ENCODE measurements at places on chromosomes 13 and 19.

DNA sequence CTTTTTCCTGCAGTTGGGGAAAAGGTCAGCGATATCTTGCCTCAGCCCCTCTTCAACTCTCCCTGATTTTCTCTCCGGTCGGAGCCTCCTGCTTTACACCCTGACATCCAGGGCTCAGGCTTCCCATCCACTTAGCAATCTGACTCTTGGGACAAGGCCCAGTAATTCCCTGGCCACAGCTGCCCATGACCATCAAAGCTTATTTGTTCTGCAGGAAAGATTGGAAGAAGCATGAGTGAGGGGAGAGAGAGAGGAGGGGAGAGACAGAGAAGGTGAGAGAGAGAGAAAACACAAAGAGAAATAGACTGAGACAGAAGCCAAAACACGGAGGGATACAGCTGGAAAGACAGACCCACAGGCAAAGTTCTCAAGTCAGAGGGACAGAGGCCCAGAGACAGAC is 13.7 kb downstream of the SYT3 start:
- DNase-seq = no peak

DNA sequence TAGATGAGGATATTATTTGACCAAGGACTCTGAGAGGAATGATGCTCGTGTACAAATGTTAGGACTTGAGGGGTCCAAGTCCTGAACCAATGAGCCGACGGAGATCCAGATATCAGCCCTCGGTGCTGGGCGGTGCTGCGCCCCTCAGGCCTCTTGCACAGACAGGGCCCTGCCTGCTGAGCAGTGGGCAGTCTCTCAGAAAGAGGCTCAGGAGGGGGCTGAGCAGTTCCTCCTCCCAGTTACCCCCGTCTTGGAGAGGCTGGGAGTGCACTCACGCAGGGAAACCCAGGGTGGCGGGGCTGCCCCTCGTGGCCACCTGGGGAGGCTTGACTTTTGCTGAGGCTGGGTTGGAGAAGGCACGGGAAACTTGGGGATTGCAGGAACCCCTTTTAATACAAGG is 18.4 kb downstream of the TEX29 start:
- no peak for DNase-seq

GRCh38 chr13:77919246-77919920 is 752 bp upstream of the EDNRB start:
- no peak for DNase-seq

DNA sequence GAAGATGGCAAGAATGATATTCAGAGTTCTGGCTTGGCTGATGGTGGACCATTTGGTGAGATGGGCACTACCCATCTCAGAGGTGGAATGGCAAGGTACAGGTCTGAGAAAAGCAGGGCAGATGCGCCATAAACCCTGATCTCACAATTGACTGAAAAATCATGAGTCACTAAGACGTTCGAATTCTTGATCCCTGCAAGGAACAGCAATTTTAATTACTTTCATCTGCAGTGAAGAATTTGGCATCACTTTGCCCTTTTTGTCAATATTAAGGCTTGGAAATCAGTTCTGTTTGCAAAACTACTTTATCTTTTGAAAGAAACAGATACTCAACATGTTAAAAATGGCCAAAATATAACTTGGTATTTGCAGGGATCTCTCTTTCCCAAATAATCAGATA is 38.1 kb downstream of the HTR2A start:
- DNase-seq = no peak

DNA sequence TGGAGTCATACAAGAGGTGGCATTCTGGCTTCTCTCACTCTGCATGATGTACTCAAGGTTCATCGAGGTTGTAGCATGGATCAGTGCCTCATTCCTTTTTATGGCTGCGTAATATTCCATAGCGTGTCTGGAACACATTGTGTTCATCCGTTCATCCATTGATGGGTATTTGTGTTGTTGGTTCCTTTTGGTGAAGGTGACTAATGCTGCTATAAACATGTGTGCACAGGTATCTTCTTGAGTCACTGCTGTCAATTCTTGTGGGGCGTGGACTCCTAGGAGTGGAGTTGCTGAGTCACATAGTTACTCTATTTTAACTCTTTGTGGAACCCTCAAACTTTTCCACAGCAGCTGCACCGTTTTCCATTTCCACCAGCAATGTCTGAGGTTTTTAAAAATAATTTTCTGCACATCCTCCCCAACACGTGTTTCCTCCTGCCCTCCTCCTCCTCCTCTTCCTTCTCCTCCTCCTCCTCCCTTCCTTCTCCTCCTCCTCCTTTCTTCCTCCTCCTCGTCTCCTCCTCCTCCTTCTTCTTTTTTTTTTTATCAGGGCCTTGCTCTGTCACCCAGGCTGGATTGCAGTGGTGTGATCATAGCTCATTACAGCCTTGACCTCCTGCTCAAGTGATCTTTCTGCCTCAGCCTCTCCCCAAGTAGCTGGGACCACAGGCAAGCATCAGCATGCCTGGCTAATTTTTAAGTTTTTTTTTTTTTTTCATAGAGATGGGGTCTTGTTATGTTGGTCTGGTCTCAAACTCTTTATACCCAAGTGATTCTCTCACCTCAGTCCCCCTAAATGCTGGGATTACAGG is 2.0 kb upstream of the TMEM221 start:
- DNase-seq = no peak

DNA sequence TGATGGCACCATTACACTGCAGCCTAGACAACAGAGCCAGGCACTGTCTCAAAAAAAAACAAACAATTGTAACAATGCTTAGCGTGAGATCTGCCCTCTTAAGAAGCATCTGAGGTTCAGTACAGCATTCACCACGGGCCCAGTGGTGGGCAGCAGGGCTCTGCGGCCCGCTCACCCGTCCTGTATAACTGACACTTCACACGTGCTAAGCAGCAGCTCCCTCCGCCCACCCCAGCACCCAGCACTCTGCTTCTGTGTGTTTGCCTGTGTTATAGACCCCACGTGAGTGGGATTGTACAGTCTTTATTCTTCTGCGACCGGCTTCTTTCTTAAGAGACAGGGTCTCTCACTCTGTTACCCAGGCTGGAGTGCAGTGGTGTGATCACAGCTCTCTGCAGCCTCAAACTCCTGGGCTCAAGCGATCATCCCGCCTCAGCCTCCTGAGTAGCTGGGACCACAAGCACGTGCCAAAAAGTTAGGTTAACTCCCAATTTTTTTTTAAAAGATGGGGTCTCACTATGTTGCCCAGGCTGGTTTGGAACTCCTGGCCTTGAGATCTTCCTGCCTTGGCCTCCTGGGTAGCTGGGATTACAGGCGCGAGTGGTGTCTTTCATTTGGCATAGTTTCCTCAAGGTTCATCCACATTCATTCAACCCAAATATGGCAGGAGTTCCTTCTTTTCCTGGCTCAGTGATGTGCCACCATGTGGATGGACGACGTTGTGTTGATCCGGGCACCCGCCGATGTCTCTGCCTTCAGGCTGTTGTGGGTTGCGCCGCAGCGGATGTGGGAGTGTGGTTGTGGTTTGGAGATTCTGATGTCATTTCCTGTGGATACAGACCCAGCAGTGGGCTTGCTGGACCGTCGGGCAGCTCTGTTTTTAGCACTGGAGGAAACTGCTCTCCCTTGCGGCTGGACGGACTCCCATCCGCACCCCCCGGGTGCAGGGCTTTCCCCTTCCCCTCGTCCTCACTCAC is 170.0 kb downstream of the KDM4B start:
- peak; percentile 77 for DNase-seq

GRCh38 chr19:1210227-1210538 is 4.6 kb downstream of the STK11 start:
- DNase-seq = no peak

DNA sequence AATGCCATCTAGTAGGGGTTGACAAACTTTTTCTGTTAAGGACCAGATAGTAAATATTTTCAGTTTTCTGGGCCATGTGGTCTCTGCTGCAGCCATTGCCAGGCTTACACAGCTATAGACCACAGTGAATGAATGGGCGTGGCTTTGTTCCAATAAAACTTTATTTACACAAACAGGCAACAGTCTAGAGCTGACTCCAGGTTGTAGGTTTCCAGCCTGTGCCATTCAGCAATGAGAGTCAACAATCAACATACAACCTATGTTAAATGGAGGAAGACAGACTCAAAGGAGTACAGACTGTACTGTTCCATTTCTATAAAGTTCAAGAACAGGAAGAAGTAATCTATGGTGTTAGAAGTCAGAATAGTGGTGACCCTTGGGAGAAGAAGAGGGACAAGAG is 15.2 kb upstream of the IZUMO2 start:
- DNase-seq = no peak

DNA sequence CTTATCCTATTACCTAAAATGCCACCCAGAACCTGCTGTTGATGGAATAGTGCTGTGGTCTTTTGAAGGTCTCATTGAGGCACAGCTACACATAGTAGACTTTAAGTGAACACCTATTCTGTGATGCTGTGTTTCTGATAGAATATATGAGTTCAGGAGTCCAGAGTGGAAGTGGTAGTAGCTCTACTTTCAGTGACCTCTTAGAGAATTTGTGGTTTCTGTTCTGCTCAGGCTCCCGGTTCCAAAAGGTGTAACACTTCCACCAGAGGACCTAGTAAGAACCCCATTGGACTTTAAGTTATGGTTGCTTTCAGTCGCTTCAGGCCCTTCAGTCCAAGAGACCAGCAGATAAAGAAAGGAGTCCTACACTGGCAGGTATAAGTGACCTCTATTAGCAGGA is 11.4 kb upstream of the MYCBP2 start:
- DNase-seq = no peak

DNA sequence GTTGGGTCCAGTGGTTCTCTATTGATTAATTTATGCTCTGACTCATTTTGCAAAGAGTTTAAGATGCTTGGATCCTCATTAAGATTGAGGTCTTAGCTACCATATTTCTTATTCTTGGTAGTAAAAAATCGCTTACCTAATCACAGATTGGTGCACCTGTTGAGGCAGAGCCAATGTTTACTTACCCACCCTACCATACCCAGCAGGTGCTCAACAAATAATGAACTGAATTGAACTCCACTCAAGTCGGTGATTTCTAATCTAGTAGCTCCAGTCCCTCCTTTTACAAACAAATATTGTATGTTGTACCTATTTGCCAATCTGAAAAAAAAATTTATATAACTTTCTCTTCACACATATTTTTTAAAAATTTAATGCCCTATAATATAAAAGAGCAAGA is 361.0 kb downstream of the FGF14 start:
- DNase-seq = no peak

DNA sequence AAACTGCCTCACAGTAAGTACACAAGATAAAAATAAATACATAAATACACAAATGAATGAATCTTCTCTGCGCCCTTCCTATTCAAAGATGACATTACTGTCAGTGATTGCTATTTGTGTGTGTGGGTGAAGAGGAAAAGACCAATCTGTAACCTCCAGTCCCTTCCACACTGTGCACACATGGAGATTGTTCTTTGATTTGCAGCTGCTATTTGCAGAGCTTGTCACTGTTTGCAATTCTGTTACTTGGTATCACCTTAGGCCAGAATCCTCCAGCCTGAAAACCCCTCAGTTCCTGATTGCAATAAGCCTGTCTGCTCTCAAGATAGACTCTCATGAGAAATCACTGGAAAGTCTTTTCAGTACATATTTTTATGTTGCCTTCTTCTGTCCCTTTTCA is 1314.9 kb downstream of the PCDH9 start:
- no peak for DNase-seq

DNA sequence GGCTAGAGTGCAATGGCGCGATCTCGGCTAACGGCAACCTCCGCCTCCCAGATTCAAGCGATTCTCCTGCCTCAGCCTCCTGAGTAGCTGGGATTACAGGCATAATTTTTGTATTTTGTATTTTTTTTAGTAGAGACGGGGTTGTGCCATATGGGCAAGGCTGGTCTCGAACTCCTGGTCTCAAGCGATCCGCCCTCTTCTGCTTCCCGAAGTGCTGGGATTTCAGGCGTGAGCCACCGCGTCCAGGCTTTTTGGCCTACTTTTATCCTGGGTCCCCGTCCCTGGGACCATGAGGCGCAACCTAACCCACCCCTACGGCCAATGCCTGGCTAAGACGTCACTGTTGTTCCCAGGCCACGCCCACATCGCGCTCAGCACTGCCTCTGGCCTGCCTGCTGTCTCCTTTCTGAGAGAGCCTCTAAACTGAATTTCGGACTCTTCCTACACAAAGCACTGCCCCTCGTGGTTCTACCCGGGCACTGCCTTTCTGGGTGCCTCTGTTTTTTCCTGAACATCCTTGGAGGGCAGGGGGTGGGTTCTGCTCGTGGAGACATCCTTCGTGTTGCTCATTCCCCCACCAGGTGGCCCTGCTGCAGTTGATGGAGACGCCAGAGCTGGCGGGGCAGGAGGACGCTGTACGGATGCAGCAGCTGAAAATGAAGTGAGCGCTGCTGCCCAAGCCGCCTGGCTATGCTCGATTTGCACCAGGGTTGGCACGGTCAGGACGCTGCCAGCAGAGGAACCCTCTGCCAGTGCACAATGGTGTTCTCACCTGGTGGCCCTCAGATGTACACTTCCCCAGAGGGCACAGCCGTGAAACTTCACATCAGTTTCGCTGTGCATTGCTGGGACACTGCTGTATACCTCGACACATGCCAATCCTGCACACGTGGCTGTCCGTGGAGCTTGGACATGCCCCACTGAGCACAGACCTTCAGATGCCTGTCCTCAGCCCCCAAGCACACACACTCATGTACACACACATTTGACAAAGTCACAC is 2.0 kb downstream of the REX1BD start:
- peak; percentile 47 for DNase-seq

GRCh38 chr13:34257966-34258365 is 440.0 kb downstream of the RFC3 start:
- DNase-seq = peak; percentile 71

GRCh38 chr19:47766359-47766620 is 12.2 kb upstream of the SELENOW start:
- DNase-seq = no peak

DNA sequence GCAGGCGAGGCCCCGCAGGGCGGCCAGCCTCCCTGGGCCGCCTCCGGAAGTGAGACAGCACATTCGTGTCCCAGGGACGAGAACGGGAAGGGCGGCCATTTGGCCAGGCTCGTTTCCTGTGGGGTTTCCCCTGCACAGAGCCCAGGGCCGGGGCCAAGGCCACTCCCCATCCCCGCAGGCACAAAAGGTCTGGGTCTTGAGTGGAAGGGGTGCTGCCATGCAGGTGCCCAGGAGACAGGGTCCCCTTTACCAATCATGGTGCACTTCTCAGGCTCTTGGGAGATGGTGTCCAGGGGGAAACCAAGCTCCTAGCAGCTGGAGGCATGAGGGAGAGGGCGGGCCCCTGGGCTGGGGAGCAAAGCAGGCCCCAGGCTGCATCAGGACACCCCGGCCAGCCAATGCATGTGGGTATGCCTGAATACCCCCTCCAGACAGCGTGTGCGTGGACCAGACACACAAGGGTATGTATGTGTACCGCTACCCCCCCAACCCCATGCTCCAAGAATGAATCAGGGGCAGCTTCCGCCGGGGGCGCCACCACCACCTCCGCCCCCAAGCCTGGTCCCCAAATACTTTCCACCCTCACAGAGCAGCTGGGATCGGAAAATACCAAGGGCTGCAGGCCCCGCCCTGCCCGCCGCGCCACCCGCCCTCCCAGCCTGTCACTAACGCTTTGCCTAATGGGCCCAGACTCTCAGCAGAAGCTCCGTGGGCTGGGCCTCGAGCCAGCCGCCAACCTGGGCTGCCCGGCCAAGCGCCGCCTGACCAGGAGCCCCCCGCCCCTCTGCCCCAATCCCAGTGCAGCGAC is 37.6 kb upstream of the NANOS3 start:
- peak; percentile 94 for DNase-seq

- no peak for DNase-seq
These were observed 27.3 kb downstream of the LRFN3 start for GRCh38 chr19:35963514-35963913.

GRCh38 chr13:49044836-49045235 is 69.1 kb downstream of the FNDC3A start:
- no peak for DNase-seq

- no peak for DNase-seq
These were observed 618.4 kb upstream of the SLITRK5 start for GRCh38 chr13:87052731-87053130.

GRCh38 chr13:30312904-30313303 is 5.6 kb upstream of the KATNAL1 start:
- no peak for DNase-seq
